ENCODE measurements at places on chromosomes 1 and 21.

DNA sequence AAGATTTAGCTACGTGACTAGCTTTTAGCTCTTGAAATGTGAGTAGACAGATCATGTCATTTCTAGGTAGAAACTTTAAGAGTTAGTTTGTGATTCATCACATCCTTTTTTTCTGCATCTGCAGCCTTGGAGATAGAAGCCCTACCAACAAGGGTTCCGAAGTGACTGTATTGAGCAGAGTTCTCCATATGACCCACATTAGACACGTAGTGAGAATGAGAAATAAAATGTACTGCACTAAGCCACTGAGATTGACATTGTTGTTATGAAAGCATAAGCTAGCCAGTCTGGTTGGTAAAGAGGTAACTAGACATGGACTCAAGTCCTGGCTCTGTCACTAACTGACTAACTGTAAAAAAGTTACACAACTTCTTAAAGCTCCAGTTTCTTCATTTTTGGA, 296.1 kb downstream of the PDE4B start:
- no peak for DNase-seq

GRCh38 chr1:49240709-49241221, 464.1 kb upstream of the BEND5 start:
- no peak for DNase-seq

- DNase-seq: no peak
Observed at GRCh38 chr1:89608319-89608983, 24.5 kb upstream of the LRRC8C start.

DNA sequence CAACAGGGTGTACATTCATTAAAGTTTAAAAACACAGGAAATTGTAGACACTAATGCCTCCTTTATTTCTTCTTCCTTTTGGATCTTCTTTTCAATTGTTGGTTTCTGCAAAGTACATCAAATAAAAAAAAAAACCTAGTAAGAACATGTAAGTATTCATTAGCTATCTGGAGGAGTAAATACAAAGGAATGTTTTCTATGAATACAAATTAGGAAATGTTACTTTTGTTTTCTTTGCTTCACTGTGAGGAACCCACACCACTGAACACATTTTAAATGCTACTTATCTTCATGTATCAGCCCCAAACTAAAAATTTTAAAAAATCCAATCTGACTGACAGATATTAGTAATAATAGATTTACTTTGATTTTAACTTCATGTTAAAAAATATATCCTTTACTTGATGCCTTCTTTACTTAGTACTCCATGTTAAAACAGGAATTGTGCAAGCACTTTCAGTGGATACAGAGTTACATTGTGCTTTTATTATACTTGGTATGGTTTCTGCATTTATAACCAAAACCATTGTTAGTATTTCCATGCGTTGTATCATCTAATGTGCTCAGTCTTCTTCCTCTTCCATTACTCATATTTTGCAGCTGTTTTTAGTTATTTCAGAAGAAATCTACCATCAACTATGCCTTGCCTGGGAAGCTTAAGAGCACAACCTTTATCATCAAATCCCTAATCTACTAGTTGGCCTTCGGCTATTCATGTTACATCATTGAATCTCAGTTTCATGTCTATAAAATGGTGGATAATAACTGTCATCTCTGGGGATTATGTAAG, 236.9 kb upstream of the DPYD start:
- peak; percentile 43 for DNase-seq

GRCh38 chr1:68322837-68323687, 90.7 kb upstream of the WLS start:
- peak; percentile 89 for DNase-seq

DNA sequence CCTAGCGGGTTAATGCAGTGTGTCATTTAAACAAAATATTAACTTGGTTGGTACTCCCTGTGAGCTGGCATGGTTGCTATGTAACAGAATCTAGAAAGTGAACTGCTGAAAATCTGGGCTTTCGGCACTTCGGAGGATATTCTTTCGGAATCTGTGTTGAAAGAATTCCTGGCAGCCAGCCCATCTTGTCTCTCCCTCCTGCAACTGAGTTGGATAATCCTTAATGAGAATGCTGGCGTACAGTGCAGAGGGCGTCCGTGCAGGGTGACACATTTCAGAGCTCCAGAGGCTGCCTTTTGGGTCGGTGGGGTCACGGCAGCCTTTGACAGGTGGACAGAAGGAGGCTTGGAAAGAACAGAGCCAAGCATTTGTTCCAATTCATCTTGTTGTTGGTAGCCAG, 3.7 kb downstream of the KAZN start:
- peak; percentile 17 for DNase-seq

DNA sequence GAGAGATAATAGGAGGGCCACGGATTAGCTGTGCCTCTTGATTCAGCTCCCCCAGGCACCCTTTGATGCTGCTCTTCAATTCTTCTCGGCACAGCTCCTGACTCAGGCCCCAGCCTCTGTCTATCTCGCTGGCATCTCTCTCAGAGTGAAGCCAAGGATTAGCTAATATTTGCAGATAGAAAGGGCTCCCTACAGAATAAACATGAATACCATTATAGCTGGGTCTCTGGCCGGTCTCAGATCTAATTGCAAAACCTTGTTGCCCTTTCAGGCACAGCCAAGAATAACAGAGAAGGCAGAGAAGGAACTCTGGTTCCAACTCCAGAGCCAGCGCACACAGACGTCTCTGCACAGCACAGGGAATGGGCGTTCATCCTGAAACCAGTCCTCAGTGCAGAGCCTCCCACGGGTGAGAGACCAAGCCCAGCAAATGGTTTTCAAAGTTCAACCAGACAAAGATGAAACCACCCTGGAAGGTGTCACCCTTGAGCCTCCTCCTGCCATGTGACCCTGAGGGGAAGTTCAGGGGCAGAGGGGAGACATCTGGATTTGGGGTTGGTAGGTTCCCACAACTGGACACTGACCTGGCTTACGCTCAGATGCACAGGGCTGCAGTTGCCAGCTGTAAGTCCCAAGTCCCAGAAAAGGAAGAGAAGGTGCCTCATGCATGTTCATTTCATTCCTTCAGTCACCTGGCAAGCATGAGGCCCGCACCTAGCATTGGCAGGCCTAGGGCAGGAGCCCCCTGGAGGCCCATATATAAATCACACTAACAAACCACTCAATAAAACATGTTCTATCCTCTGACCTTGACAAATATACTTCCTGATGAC, 394.0 kb downstream of the NPHP4 start:
- no peak for DNase-seq

DNA sequence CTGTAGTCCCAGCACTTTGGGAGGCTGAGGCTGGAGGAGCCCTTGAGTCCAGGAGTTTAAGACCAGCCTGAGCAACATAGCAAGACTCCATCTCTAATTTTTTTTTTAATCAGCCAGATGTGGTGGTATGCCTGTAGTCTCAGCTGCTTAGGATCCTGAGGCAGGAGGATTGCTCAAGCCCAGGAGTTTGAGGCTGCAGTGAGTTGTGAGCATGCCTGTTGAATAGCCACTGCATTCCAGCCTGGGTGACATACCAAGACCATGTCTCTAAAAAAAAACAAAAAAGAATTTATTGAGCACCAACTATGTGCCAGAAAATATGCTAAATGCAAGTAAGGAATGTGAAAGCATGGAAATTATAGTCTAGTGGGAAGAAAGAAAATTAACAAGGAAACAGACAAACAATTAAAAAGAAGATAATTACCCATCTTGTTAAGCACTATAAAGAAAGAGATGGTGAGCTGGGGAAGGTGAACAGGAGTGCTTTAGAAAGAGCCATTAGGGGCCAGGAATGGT, 104.0 kb upstream of the ZNF678 start:
- no peak for DNase-seq

DNA sequence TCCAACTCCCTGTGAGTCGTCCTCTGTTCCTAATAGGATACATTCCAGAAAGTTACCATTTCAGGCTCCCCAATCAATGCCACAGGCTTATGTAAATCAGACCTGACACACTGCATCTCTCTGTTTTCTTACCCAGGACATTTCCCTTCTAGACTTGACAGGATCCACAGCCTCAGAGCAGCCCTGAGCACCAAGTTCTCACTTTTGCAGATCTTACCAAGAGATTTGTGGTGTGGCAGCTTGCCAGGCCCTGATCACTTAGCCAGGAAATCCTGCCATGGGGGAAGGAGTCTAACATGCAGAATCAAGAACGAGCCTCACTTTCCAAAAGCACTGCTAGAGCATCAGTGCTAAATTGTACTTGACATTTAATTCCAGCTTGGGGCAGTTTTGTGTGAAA, 202.9 kb downstream of the TBX15 start:
- DNase-seq: peak; percentile 6

DNA sequence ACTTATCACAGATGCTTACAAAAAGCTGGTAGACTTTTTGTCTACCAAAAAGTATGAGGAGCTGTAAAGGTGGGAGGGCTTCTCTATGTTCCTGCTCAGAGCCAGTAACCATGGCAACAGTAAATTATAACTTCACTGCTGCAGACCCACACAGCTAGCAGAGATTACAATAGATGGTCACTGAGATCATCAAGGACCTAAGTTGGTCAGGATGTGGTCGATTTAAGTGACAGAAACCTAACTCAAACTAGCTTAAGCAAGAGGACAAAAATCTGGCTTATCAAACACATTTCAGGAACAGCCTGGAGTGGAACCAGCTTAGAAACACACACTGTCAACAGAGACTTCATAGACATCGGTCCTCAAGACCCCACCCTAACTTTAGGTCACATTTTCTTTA, 113.4 kb upstream of the ATP1A1 start:
- DNase-seq: no peak

GRCh38 chr1:204377800-204378668, 18.3 kb upstream of the PLEKHA6 start:
- no peak for DNase-seq

DNA sequence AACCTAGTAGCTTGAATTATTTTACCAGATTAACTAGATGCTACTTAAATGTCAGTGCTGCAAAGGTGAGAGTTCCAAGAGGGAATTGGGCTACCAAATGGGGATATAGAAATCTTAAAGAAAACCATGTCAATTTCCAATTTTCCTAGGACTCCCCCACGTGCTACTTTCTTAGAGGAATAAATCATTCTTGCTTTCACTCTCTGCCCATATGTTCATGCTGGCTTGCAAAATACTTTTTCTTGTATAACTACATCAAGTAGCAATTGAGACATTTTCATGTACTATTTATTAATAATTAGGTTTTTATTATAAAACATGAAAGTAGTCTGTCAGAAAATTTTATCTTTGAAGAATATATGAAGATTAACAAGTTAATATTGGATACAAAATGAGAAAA, 11.8 kb downstream of the KCNK2 start:
- DNase-seq: no peak

DNA sequence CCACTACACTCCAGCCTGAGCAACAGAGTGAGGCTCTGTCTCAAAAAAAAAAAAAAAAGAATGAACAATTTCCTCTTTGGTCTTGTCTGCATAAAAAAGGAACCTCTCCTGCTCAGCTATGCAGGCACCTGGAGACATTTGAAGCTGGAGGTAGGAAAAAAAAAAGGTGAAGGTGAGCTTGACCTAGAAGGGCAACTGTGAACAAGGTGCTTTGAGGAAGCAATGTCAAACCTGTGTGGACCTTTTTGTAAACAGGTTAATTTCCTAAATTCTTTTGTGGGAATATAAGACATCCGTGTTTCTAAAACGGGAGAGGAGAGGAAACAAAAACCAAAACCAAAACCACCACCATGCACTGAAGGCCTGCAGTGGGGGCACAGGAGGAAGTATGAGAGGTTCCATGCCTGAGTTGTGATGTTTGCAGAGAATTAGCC, 77.5 kb downstream of the SLC45A1 start:
- DNase-seq: no peak

DNA sequence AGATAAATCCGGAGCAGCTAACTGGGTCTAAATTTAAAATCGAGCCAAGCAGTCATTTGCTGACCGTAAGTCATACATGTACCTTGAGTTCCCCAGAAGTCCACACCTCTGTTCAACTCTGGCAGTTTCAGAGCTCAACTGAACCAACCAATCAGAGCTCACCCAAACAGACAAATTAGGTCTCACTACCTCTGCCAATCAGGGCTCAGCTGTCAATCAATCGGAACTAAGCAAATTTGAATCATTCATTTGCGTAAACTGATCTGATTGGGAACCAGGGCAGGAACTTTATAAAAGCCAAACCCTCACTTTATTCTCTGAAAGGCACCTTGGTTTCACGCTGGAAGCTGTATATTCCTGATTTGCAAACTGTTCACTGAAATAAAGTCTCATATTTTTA, 11.2 kb upstream of the ACBD6 start:
- no peak for DNase-seq

- DNase-seq: no peak
Observed at GRCh38 chr21:37206496-37206895, 60.6 kb downstream of the VPS26C start.

GRCh38 chr1:228475812-228476211, 11.4 kb upstream of the RNF187 start:
- DNase-seq: no peak

DNA sequence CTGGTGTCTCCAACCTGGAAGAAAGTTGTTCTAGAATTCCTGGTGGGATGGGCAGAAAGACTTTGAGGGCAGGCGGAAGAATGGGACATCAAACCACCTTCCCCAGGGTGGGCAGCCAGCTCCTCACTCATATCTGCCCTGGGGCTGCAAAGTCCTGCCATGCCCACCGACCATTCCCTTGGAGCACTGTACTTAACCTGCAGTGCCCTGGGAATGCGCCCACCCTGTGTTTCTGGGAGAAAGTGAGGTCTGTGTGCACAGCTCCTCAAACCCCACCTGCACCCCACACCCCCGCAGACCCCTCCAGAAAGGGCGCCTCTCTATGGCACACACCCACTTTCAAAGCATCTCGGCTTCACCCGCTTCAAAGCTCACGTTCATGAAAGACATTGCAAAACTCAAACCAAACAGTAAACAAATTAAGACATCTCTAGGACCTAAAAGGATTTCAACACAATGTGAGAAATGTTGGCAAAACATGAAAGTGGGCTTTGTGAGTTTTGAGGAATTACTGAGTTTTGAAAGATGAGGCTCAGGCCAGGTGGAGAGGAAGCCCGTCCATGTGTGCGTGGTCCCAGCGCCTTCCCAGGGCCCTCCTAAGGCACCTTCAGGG, 25.1 kb downstream of the KRTAP10-1 start:
- DNase-seq: no peak

GRCh38 chr21:35223480-35224156, 174.5 kb upstream of the RUNX1 start:
- no peak for DNase-seq

- DNase-seq: peak; percentile 67
Observed at GRCh38 chr1:202154766-202155477, 5.5 kb downstream of the PTPN7 start.

DNA sequence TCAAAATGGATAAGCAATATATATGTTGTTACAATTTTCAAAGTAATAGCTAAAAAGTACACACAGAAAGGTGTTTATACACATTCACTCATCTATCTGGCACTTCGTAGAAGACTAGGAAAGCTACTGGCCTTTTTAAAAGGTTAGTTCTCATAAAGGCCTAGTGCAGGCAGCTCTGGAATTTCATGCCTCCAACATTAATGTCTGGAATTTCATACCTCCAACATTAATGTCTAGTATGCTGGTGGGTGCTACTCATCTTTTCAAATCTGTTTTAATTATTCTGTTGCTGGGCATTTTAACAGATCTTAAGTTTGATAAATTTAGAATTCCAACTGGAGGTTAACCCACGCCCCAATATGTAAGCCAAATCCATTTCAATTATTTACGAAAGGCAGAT, 124.2 kb downstream of the AKT3 start:
- DNase-seq: no peak

GRCh38 chr1:220637759-220638158, 52.4 kb upstream of the C1orf115 start:
- no peak for DNase-seq

- DNase-seq: no peak
Observed at GRCh38 chr1:15507278-15507677, 16.7 kb downstream of the CASP9 start.

- DNase-seq: no peak
Observed at GRCh38 chr1:158972841-158973240, 36.9 kb upstream of the IFI16 start.

- no peak for DNase-seq
Observed at GRCh38 chr1:3049905-3050304, 19.1 kb upstream of the PRDM16 start.

Measured in astrocyte of the spinal cord (primary cell).